ENCODE measurements at places on chromosomes 6 and 20.

- no peak for DNase-seq
Observed at GRCh38 chr6:122798099-122798641, 9.1 kb downstream of the SMPDL3A start.

DNA sequence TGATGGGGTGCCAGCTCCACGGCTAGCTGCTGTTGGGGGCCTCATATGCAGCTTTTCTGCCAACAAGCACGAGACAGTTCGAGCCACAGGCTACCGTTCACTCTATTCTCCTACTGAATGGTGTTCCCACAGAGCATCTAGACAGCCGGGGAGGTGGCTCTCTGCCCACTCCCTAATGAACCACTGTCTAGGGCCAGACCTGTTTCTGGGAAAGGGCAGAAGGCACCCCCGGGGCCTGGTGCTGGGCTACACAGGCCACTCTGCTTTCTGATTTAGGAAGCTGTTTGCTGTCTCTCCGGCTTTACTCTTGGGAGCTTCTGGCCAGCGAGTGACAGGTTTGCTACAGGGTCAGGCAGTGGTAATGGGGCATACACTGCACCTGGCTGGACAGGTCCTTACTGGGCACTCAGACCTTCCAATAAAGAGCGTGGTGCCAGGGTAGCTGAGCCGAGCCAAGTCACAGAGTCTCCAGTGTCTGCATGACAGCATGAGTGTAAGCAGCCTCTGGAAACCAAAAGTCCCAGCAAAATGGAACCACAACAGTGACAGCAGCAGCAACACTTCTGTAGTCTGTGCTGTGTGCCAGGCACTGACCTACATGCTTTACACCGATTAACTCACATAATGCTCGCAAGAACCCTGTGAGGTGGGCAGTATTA, 8.4 kb downstream of the CCDC167 start:
- no peak for DNase-seq

DNA sequence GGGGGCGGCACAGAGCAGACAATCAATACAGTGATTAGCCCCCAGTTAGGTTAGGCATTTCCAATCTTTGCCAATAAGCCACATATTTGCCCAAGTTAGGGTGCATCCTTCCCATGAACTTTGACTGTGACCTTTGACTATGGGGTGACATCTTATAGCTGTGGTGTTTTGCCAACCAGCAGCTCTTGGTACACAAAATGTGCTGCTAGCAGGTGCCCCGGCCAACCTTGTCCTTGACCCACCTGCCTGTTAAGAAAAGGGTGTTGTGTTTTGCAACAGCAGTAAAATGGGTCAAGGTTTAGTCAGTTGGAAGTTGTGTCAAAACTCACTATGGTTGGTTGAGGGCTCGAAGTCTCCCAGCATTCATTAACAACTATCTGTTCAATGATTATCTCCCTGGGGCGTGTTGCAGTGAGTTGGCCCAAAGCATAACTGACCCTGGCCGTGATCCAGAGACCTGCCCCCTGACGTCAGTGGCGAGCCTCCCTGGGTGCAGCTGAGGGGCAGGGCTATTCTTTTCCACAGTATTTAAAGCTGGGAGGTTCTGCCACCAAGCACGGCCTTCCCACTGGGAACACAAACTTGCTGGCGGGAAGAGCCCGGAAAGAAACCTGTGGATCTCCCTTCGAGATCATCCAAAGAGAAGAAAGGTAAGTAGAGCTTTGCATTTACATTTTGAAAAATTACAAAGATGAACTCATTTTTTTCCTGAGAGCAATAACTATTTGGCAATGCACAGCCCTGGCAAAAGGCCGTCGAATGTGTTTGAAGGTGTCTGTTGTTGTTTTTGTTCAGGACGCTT, at the start of gene PCK1:
Gene PCK1, plus strand, starts transcription at position 557 of the 802 bp plus-strand sequence. CDS start 302 bp downstream, outside the sequence.
- DNase-seq, result peak; percentile 42

DNA sequence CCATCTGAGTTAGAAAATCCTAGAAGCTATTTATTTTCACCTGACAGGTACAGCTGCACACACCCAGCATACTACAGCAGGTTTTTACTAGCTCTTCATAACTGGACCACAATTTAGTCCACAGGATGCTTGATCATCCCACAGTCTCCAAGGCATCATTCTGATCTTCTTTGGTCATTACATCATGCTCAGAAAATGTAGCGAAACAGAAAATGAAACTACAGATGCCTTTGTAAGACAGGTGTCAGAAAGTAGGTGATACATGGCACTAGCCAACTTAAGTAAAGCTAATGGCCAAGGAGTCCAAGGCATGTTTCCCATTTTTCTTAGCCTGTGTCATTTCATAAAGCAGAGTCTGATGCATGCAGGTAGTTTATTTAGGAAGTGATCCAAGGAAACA, 102.3 kb downstream of the HTR1B start:
- DNase-seq, result no peak

DNA sequence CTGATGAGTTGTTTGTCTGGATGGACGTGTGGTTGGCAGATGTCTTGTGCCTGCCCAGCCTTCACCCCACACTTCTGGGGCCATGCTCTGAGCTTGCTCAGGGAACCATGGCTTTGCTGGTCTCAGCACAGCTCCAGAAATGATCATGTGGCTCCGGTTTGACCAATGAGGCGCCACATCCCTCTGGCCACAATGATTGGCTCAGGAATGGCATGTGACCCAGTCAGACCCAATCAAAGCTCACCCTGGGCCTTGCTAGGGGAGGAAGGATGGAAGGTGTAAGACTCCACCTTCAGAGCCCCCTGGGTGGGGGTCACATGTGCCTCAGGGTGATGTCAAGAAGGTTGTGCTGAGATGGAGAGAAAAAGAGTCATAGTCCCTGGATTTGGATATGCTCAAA, 281.6 kb upstream of the SULF2 start:
- DNase-seq, result no peak

GRCh38 chr6:124496334-124496733, 465.9 kb upstream of the RNF217 start:
- no peak for DNase-seq

DNA sequence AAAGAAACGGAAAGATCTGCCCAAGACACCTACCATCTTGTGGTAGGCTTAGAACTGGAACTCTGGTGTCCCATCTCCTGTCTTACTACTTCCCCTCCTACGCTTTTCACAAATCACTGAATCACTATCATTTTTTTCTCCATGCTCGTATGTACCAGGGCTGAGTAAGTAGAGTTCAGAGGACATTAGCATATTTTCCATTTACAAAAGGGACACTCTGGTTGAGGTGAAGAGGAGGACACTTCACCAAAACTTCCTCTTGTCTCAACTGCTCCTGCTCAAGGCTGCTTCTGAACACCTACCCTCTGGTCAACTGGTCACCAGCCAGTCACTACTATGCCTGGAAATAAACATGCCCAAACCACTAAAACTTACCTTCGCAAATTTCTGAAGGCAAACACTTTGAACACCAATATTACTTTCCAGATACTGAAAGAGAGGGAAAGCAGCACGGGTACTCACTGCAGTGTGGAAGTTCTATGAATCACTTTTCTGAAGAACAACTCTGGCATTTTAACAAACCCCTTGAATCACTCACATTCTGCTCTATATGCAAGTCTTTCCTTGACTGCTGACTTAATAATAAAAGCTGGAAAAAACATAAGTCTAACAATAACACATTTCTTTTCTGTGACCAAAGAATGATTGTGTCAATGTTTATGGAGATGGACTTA, 123.3 kb downstream of the INSM1 start:
- DNase-seq, result no peak

DNA sequence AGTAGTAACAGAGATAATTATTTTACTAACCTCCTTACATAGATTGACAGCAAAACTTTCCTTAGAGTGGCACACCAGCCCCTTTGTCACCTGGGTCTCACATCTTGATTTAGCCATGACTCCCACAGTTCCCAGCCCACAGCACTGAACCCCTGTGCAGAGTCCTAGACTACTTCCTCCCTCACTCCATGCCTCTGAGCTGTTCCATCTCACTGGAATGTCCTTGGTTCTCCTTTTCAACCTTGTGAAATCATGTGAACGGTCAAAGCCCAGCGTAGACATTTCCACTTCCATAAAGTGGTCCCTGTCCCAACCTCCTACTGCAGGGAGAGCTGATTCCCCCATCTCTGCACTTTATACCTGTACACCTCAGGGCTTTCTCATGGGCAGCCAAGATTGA, 19.7 kb downstream of the CGA start:
- DNase-seq, result no peak

DNA sequence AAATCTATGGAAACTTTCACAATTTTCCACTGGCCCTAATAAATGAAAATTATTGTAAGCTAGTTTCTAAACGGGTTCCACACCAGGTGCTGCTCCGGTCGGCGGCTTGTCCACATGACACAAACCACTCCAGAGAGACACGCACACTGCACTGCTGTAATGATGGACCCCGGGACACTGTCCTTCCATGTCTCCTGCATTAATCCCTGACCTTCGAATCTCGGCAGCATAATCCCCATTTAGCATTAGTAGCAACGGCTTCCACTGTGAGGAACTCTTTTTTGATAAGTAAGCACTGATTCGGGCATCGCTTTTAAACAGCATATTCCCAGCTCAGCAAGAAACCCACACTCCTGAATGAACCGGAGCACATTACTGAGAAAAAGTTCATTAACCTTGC, 43.5 kb downstream of the INSM1 start:
- no peak for DNase-seq

- DNase-seq, result no peak
Observed at GRCh38 chr20:4059606-4060005, 44.2 kb upstream of the RNF24 start.

DNA sequence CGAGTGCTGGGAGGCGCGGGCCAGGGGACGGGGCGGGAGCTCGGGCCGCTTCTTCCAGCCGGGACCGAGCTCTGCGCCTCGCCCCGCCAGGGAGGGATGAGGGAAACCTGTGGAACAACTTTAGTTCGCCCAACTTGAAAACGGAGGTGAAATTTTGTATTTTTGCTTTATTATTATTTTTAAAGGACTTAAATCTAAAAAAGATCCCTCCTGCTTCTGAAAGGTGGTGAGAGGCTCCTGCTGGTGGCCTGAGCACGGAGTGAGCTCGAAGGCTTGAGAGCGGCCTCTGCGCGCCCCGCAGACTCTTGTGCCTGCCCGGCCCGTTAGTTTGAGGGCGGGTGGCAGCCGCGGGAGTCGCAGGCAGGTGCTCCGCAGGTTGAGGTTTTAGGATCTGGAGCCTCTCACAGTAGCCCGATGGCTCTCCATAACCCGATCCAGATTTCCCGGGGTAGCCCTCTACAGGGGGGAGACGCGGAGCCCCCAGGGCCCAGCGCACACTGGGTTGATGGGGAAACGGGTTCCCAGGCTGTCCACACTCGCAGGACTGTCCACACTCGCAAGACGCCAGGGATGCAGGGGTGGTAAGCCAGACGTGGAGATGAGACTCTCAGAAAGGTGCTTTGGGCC, 46.2 kb upstream of the SUPT3H start:
- no peak for DNase-seq

DNA sequence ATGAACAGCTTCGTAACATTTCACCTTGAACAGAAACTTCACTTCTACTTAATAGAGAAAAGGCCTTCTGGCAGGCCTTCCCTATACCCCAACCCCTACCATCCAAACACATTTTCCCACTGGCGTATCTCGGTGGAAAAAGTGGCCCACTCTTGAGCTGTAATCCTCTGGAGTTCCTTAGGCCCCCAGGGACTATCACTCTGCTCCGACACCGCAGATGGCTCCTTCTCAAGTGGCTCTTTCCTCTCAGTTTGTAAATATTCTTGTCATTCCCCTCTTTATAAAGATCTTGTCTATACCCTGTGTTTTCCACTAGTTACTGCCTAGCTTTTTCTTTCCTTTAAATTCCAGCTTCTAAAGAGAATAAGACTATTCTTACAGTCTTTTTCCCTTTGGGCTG, 108.7 kb downstream of the MYB start:
- no peak for DNase-seq

DNA sequence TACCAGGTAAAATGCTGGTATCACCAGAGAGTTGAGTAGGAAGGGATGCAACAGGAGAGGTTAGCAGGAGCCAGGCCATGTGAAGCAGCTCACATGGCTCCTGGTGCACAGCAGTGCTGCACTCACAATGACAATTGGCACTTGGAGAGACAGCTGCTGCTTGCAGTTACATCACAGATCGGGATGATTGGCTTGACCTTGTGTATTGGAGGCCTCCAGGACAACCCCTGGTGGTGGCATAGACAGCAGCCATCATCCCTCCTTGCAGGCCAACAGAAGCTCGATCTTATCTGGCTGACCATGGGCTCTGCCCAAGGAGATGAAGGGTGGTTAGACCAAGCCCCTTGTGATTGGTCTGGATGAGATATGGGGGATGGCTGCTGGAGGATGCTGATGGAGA, 73.0 kb downstream of the EYA2 start:
- DNase-seq, result no peak

DNA sequence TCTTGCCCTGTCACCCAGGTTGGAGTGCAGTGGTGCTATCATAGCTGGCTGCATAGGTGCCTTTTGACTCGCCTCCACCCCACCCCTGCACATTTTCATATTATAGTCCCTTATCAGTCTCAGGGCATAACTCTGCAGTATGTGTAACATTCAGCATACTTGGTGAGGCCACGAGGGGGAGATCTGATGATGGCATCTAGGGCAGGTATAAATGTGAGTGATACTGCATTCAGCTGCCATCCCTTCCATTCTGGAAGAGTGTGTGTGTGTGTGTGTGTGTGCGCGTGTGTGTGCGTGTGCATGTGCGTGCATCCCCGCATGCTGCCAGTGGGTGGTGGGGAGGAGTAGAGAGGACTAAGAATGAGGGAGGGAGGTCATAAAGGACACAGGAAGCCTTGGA, 81.4 kb downstream of the JARID2 start:
- DNase-seq, result no peak

GRCh38 chr6:66860328-66860727, 1153.3 kb upstream of the EYS start:
- DNase-seq, result no peak

GRCh38 chr6:32291543-32291942, 67.7 kb upstream of the NOTCH4 start:
- no peak for DNase-seq

DNA sequence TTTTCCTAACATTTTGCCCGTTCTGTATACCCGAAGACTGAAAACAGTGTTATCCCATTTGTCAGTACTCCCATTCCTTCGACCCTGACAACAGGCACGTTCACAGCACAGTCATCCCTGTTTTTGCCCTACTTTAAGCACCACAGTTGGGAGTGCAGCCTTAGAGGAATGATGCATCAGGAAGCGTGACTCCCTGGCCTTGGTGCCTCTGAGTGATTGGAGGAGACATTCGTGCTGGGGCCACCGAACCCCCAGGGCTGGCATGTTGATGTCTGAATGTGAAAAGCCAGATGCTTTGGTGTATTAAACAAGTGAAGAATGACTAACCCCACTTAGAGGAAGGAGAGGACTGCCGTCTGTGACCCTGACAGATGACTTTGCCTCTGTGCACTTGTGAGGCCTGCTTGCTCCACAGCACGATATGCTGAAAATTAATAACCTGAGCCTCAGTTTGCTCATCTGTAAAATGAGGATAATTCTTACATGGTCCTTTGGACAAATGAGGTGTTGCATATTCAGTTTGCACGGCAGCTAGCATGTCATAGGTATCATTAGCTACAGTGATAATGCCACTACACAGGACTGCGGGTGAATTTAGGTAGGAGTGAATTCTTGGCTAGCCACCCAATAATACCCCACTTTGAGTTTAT, 36.0 kb downstream of the STK35 start:
- DNase-seq, result no peak

- no peak for DNase-seq
Observed at GRCh38 chr6:106490436-106490835, 129.9 kb downstream of the CRYBG1 start.

- no peak for DNase-seq
Observed at GRCh38 chr6:14292119-14292518, 174.5 kb downstream of the CD83 start.

- no peak for DNase-seq
Observed at GRCh38 chr6:142722012-142722411, 223.0 kb downstream of the HIVEP2 start.

All from right lung (tissue), 10 donors.